ENCODE measurements at places on chromosomes 12 and 14. TPM values are rescaled to one million over a fixed set of nuclear protein-coding genes. Genes with fewer than 3 reads are reported as not detected.
A peak's percentile ranks its signal among the peaks of the same experiment; 100 is the strongest.

Gene SLC2A13
- 4.0 TPM for polyA plus RNA-seq

Gene ACVRL1
- 41.2 TPM for polyA plus RNA-seq

Gene MANSC4
- polyA plus RNA-seq: not detected

Gene KERA
- polyA plus RNA-seq: 49.6 TPM

Gene TMEM30B
- polyA plus RNA-seq: 7.5 TPM

GRCh38 chr12:114136631-114137030 lies 170.5 kb upstream of the RBM19 start:
- peak; percentile 72 for DNase-seq

GRCh38 chr14:90844321-90844720 lies 28.1 kb upstream of the TTC7B start:
- DNase-seq: no peak

GRCh38 chr12:31966558-31967205 lies 7.5 kb downstream of the RESF1 start:
- DNase-seq: no peak

DNA sequence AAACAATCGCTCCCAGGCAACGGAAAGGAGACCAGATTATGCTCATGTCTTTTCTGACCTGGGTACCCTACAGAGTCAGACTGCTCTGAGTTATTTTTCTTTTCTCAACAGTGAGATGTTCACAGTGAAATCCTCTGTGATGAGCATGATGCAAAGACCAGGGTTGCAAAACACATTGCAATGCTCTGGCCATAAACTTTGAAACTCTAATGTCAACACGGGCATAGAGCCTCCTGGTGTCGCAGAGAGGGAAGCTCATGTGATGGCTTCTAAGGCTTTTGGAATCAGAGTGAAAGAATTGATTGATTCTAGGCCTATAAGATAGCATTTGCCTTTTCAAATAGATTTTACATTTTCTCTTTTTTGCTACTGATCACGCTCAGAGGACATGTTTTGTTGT lies 193.4 kb downstream of the RASSF9 start:
- no peak for DNase-seq

GRCh38 chr12:115201966-115202365 lies 518.0 kb upstream of the TBX3 start:
- DNase-seq: no peak

DNA sequence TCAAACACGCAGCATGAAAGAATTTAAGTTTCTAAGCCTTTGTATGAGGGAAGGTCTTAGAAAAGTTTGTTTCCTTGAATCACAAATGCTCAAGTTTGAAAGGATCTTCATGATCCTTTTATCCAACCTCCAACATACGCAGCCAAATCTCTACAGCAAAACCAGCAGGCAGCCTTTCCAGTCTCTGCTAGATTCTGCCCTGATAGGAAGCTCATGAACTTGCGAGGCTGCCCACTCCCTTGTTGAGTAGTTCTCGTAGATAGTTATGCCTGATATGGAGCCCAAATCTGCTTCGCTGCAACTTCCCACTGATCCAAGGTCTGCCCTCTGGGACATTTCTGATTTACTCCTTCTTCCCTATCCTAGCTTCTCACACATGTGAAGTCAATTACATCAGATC lies 272.9 kb downstream of the EGLN3 start:
- no peak for DNase-seq

DNA sequence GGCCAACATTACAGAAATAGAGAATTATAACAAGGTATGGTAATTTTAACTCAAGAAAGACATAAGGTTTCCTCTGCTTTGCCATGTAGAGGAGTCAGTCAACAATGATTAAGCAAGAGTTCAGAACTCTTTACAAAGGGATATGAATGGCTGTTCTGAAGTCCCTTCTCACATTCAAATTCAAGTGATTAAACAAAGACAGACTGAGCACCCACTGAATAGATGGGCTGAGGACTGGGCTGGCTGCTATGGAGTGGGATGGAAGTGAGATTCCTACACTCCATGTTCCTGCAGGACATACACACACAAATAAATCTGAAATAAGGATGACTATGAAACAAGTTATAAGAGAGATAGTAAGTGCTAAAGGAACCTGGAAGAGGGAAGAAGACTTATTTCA lies 199.0 kb upstream of the GRIP1 start:
- no peak for DNase-seq

GRCh38 chr12:92028441-92028709 lies 117.3 kb downstream of the BTG1 start:
- no peak for DNase-seq

DNA sequence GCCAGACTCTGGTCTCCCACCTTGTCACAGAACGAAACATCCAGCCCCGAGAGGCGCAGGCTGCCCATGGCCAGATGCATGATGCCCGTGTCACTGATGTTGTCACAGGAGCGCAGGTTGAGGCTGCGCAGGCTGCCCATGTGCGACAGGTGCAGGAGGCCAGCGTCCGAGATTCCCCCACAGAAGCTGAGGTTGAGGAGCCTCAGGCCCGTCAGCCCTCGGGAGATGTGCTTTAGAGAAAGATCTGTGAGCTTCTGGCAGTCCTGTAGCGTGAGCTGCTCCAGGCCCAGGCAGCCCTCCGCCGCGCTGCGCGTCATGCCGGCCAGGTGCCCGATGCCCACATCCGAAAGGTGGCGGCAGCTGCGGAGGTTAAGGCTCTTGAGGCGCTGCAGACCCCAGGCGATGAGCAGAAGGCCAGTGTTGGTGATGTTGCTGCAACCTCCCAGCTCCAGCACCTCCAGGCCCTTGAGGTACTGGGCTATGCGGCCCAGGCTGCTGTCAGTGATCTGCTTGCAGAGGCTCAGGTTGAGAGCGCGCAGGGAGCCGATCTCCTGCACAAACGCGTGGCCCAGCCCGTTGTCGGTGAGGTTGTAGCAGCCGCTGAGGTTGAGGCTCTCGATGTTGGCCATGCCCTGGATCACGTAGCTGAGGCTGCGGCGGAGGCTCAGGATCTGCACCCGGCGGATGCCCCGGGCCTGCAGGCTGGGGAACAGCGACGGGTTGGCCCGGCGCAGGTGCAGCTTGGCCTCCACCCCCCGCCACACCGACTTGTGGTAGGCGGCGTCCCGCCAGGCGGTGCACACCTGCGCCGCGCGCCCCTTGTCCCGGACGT lies 991 bp downstream of the FBXL14 start:
- peak; percentile 24 for DNase-seq
